ENCODE measurements at places on chromosomes 3 and 15. TPM values are rescaled to one million over a fixed set of nuclear protein-coding genes. Genes with fewer than 3 reads are reported as not detected.

DNA sequence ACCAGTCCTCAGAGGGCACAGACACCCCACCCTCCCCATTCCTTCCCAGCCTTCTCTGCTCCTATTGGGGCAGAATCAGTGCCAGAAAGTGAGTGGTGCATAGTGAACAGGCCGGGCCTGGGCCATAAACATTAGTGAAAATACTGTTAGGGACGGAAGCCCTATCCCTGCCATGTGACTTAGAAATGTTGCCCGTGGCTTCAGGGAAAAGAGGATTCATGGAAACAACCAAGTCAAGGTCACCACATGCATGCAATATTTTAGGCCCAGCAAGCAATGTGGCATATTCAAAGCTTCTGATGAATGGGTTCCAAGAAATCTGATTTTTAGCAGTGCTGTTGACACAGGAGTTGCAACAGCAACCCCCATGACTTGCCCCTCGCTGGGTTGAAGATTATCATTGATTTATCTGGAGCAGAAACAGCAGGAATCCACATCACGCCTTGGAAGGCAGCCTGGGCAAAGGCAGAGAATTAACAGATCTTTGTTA, 52.3 kb downstream of the CCNL1 start:
- no peak for DNase-seq

TMEM207 gene
- total RNA-seq = not detected

DNA sequence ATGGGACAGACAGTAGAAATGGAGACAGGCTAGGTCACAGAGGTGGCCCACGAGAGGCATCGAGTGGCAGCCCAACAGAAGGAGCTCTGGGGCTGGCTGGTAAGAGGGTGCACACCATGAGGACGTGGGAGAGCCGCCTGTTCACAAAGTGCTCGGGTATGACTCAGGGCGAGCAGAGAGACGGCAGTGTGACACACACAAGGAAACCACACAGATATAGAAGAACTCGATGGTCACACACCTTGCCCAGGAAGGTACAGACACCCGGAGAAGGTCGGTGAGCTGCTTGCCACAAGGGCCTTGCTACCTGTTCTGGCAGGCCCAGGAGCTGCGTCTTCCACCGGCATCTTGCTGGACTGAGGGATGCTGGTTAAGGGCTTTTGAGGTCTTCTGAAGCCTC, 50.2 kb downstream of the CA12 start:
- DNase-seq = no peak

CAND2 gene
- 2.4 TPM for total RNA-seq

GRCh38 chr15:42155546-42156242, 742 bp downstream of the PLA2G4F start:
- DNase-seq = no peak

SPTBN5 gene
- not detected for total RNA-seq

All from neural progenitor cell (in vitro differentiated cells).